ENCODE measurements at places on chromosomes 1 and 21.

DNA sequence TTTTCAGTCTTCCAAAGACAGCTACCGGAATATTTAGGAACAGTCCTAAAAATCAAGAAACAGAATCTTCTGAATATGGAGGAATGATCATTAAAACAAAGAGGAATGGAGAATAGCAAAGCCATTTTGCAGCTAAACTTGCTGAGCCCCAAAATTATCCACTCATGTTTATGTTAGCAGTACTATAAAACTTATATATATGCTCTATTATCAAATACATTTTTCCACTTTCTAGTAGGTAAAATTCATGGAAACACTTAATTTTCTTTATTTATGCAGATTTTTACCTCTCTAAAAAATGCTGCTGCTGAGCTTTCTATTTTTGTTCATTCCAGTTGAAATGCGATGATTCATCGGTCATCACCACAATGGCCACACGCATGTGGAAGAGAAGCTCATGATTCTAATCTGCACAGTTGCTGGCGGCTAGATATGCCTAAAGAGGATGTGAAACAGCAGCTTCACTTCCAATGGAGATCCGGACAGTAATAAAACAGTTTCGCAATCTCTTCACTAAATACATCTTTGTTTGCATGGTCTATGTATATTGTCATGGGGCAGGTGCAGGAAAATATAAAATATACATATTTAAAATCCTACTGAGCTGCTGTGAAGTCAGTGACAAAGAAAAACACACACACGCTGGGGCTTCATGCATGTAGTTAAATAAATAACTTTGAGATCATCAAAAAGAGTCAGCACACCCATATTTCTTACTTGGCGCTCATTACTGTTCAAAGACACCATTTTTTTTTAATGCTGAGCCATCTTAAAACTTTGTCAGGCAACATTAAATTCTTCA lies 292.2 kb downstream of the SMYD3 start:
- peak; percentile 68 for DNase-seq

- DNase-seq, result no peak
These were observed 519.8 kb downstream of the PTPRU start for GRCh38 chr1:29756085-29756484.

- DNase-seq, result no peak
These were observed 12.3 kb downstream of the WNT3A start for GRCh38 chr1:228018961-228019721.

DNA sequence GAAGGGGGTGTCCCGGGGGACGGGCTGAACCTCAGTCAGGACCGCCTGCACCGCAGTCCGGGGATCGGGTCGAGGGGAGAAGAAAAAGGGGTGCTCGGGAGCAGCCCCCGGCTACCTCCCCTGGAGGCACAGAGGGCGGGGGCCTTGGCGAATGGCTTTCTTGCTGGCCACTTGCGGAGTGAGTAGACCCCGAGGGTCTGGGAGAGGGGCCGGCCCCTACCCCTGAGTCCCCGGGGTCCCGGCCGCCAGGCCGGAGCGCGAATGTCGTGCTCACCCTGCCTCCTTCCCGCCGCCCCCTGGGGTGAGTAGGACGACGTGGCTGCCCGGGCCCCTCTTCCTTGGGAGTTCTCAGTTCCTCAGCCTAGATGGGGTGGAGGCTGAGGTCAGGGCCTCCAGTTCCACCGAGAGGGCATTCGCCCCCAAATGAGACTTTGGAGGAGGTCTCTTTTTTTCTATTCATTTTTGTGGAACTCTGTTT lies 113.0 kb downstream of the OSBPL9 start:
- DNase-seq, result no peak

All from NCI-H2029 treated with DMSO at 0.1 percent for 48 hours (cell line).